Naive thymus-derived CD8-positive, alpha-beta T cell (primary cell): ENCODE measurements at places on chromosomes 2 and 18.

DNA sequence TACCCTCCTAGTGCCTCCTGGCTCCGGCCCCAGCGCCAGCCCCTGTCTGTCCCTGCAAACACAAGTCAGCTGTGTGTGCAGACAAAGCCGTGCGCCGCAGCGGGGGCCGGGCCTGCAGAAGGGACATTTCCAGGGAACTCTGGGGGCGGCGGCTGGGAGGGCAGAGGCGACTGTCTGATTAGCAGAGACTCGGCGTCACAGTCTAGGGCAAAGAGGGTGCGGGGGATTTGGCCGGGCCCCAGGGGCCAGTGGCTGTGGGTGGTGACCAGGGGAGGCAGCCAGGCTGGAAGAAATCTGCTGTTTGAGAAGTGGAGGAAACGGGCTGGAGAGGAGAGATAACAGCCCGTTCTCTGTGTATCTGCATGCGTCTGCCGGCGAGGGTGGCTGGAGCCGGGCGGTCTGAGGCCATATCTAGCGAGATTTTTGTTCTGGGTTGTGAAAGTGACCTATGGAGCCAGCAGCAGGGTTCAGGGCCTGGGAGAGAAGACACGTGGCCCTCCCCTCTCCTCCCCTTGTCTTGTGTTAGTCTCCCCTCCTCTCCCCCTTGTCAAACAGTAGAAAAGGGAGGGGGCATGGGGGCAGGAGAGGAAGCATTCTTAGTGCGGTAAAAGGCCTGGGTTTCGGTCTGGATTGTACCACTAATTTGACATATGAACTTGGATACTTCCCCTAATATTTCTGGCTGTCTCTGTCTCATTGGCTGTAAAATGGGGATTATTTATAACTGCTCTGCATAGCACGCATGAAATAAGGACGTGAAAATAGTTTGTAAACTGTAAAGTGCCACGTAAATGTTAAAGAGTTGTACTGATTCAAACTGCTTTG, 169.4 kb downstream of the SMAD7 start:
- peaks cover 4% of the 10 kb centered on the region for H3K4me1 ChIP-seq
- no peak overlapping the region for H3K4me3 ChIP-seq
- no peaks in the 10 kb centered on the region for H3K27me3 ChIP-seq
- H3K36me3 ChIP-seq: no peaks in the 10 kb centered on the region
- H3K27ac ChIP-seq: no peak overlapping the region

GRCh38 chr2:240986787-240987411, 11.5 kb upstream of the SNED1 start:
- no peak for DNase-seq
- H3K27me3 ChIP-seq: no peaks in the 10 kb centered on the region
- no peak overlapping the region for H3K27ac ChIP-seq

GRCh38 chr2:223727562-223727961, 109.8 kb downstream of the AP1S3 start:
- H3K4me1 ChIP-seq: no peaks in the 10 kb centered on the region
- no peak overlapping the region for H3K4me3 ChIP-seq
- peak; percentile 32 for DNase-seq
- no peak overlapping the region for H3K27ac ChIP-seq

DNA sequence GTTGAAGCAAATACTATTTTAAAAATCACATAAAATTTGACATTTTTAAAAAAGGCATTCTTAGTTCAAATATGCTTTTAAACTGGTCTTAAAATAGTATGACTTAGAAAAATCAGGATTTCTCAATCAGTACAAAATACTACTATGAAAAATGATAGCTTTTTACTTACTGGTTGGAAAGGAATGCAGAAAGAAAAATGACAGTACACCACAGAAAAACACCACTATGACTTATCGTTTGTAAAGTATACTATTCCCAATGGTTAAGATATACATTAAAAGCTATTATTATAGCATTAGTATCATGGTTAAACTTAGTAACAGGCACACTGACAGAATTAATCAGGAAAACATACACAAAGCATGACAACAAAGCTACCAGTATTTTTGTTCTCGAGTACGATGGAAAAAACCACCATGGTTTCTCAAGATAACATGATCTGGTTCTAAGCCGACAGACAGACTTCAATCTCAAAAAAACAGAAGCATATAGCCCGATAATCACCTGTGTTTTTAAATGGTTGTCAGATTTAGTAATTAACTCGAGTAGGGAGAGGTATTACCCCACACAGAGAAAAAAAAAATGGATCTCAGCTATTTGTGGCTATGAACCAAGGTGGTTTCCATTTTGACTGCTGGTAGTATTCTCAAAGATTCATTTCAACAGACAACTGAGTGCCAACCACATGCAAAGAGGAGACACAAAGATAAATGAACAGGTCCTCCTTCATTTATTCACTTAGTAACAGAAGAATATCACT, 39.1 kb downstream of the CUL3 start:
- H3K4me1 ChIP-seq: peaks cover 72% of the 10 kb centered on the region
- H3K27ac ChIP-seq: peak overlapping the region; percentile 34
- H3K36me3 ChIP-seq: no peaks in the 10 kb centered on the region

DNA sequence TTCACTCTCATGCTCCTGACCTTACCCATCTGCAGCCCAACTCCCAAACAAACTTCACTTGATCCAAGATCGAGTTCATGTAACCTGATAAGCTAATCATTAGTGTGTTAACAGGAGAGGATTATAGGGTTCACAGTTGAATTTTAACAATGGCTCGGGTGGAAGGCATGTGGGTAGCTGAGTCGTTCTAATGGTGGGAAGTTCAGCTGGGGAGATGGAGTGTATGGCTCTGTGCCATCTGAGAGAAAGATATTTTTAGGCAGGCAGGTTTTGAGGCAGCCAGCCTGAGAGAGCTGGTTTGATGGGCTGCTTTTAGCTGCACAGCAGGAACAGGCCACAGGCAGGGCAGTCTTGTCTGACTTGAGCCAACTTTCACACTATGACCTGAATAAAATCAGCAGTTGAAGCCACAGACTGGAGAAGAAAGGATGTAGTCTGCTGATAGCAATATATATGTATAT, 17.7 kb upstream of the NFE2L2 start:
- H3K36me3 ChIP-seq: no peaks in the 10 kb centered on the region
- no peak overlapping the region for H3K4me3 ChIP-seq
- H3K4me1 ChIP-seq: peaks cover 13% of the 10 kb centered on the region

DNA sequence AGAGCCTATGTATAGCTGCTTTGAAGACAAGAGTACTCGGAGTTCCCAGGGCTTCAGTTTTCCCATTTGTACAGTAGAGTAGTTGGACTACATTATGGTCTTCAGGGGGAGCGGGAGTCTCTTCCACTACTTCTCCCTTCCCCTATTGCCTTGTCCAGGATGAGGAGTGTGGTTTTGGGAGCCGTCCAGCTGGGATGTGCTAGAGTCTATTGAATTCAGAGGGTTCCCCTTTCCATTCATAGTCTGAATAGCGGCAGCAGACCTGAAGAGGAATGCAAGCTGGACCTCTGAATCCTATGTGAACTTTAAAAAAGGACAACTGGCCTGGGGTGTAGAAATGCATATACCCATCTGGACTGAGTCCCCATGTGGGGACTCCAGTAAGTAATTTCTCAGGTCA, 43.5 kb upstream of the EPG5 start:
- no peak overlapping the region for H3K27ac ChIP-seq
- no peaks in the 10 kb centered on the region for H3K36me3 ChIP-seq
- H3K4me1 ChIP-seq: peaks cover 12% of the 10 kb centered on the region
- no peak for DNase-seq
- no peaks in the 10 kb centered on the region for H3K27me3 ChIP-seq

- no peaks in the 10 kb centered on the region for H3K4me1 ChIP-seq
- no peaks in the 10 kb centered on the region for H3K36me3 ChIP-seq
- no peaks in the 10 kb centered on the region for H3K27me3 ChIP-seq
- H3K27ac ChIP-seq: no peak overlapping the region
- DNase-seq: no peak
- no peak overlapping the region for H3K4me3 ChIP-seq
Measured at GRCh38 chr2:66271777-66272176, 163.1 kb upstream of the MEIS1 start.

DNA sequence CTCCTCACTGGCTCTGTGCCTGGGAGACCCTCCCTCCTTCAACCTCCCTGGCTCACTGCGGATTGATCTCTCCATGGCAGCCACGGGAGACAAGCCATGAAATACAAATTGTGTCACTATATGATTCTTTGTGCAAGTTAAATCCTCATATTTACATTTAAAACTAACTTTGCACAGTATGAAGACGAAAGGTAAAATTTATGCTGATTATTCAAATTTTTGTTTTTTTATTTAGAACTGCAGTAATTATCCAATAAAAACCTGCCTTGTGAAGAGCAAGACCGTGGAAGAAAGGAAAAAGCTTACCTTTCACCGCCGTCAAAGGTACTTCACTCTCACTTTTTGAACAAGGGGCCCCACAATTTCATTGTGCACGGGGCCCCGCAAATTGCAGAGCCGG, 436.9 kb downstream of the EIPR1 start:
- no peak for DNase-seq
- H3K4me3 ChIP-seq: no peak overlapping the region

GRCh38 chr2:188285049-188285448, 6.6 kb upstream of the GULP1 start:
- no peaks in the 10 kb centered on the region for H3K36me3 ChIP-seq
- DNase-seq: no peak
- H3K27ac ChIP-seq: no peak overlapping the region
